ENCODE measurements at places on chromosomes 1 and 21. TPM values are rescaled to one million over a fixed set of nuclear protein-coding genes. Genes with fewer than 3 reads are reported as not detected.

DNA sequence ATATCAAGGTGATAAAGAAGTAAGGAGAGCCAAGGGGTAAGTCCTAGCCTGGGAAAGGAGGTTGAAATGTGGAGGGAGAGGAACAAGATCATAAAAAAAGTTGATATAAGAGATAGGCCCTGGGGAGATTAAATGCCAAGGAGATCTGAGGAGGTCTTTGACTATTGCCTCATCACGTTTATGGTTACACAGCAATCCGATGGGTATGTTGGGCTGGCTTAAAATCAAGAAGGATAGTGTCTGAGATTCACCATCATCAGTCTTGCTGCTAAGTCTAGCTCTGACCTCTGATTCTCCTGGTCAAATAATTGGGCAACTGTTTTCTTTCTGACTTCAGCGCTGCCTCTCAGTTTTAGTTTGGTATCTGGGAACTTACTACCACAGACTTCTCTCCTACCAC, 416.3 kb downstream of the GPATCH2 start:
- no peak for DNase-seq

GRCh38 chr21:16179773-16180172, 450.0 kb downstream of the USP25 start:
- DNase-seq, result no peak

- peak; percentile 58 for DNase-seq
These were observed 32.6 kb downstream of the LRP8 start for GRCh38 chr1:53295295-53295694.

DNA sequence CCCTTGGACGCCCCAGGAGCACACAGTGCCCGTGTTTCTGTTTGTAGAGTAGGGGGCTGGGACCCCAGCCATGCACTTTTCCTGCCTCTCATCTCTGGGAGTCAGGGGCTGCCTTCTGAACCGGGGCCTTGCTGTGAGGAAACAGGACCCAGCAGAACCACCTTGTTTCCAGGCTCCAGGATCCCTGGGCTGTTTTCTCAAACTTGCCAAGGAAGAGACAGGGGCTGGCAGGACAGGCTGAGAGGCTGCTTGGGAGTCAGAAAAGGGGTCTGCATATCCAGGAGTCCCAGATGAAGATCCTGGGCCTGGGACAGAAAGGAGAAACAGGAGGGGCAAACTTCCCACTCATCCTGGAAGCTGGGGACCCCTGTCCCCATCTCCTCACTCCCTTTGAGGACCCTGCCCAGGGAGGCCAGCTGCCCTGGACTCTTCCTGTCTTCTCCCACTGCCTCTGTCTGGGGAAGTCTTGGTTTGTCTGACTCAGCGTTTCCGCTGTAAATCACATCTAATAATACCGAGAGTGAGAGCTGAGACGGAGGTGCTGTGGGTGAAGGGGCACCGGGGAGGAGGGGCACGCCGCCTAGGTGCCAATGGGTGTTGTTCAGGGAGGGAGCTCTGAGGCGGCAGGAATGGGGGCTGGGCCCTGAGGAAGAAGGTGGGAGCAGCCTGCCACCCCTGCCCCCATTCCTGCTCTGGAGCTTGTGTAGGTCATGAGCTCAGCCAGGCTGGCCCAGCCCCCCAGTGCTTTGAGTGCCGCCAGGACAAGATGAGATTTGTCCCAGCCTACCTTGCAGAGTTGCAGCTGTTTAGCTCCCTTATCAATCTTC, 16.7 kb downstream of the POU3F1 start:
- DNase-seq, result no peak

- no peak for DNase-seq
These were observed 55.9 kb upstream of the PROX1 start for GRCh38 chr1:213931836-213932235.

DNA sequence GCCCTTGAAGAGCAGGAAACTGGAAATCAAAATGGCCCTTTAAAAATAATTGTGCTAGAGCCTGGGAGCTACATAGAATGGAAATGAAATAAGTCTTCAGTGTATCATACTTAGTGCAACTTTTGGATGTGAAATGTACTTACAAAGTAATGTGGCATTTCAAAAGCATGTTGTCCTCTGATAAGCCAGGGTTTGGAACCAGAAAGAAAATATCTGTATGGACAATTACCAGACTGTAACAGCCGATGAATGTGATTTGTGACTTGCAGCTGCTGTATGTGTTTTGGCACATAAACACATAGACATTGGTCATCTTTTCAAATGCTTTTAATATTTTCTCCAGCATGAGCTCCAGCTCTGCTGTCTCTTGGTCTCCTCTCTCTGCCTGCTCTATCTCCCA, 546.4 kb downstream of the OMA1 start:
- DNase-seq, result no peak

DNA sequence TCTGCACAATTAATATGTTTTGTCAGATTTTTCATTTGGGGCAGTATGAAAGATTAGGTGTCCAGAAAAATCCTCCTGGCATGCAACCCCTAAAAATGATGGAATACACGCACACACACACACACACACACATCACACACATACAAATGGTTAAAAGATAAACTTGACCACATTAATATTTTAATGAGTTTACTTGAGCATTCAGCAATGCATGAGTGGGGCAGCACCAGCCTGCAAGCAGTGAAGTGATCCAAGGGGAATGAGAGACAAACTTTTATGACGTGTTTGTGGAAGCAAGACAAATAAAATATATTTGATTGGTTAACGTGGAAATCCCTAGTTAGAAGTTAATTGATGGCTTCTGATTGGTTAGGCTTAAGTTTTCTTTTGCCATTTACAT, 29.1 kb upstream of the SOAT1 start:
- DNase-seq, result no peak

DNA sequence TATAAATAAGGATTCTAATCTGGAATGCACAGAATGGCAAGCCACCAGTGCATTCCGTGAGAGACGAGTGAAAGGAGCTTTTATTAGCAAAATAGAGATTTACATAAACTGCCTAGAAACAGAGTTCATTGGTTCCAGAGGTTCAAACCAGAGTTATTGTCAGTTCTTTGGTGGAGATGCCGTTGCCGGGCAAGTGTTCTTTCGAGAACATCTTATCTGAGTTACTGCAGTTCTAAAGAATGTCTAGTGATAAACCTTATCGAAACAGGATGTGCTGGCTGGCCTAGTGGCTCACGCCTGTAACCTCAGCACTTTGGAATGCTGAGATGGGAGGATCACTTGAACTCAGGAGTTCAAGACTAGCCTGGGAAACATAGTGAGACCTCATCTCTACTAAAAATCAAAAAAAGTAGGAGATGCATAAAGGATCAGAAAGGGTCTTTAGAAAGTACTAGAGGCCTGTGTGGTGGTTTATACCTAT, 19.9 kb upstream of the EVI5 start:
- peak; percentile 82 for DNase-seq

DNA sequence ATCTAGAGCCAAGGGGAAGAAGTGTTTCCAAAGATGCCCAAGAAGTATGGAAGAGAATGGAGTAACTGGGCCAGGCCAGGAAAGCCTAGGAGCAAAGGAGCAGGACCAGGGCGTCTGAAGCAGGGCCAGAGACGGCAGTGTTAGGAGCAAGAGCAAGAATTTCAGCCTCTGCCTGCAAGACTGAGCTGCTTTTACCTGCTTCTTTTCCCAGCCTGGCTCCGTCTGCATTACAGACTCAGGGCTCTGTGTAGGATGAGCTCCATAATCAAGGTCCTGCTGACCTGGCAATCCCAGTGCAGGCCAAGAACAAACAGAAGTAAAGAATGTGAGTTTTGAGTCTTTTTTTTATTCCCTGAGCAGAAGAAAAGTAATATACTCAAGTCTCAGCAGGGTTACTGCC, 10.1 kb downstream of the FMO1 start:
- DNase-seq, result no peak

GRCh38 chr1:160124705-160125478, 9.3 kb downstream of the ATP1A2 start:
- no peak for DNase-seq

DNA sequence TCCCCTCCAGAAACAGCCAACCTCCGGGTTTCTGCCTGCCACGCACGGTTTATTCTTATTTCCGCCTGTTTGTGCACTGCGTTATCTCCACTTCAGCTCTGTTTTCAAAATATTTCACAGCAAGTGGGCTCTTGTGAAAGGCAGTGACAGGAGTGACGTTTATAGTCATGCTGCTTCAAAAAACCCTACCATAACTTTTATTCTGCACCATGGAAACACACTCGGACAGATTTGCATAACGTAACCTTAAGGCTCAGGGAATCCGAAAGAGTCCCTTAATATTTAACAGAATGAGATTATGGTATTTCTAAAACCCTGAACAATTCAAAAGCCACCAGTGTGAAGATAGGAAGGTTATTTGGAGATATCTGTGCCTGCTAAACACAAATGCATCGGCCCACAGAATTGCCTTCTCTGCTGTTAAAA, 782 bp upstream of the SDE2 start:
- DNase-seq, result no peak

- DNase-seq, result no peak
These were observed 931 bp downstream of the FUBP1 start for GRCh38 chr1:77977989-77978292.

GRCh38 chr1:14508613-14509012, 89.9 kb upstream of the KAZN start:
- DNase-seq, result no peak

DNA sequence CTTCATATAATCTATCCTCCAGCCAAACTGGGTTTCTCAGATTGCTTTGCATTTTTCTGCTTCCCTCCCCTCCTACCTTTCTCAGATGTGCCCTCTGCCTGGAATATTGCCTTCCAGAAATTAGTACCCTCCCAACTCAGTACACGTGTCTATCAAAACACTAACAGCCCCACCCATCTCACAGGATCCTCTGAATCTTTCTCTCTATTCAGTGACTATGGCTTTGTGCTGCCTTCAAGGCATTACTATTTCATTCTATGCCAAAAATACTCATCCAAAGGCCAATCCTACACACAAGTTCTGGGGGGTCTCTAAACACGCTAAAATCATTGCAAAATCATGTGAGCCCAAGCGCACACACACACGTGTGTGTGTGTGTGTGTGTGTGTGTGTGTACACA, 58.4 kb downstream of the ZNF281 start:
- DNase-seq, result no peak

PYCR2 gene
- 43.9 TPM for total RNA-seq

RHCE gene
- 0.69 TPM for total RNA-seq

VANGL2 gene
- total RNA-seq, result 1.3 TPM

BNIPL gene
- 0.54 TPM for total RNA-seq

AMY1A gene
- not detected for total RNA-seq

ADAM30 gene
- total RNA-seq, result not detected

TSPAN2 gene
- 83.0 TPM for total RNA-seq

KCNJ9 gene
- not detected for total RNA-seq

CELSR2 gene
- total RNA-seq, result 4.2 TPM
